ENCODE measurements at places on chromosomes 2 and 18. TPM values are rescaled to one million over a fixed set of nuclear protein-coding genes. Genes with fewer than 3 reads are reported as not detected.
A peak's percentile ranks its signal among the peaks of the same experiment; 100 is the strongest.

The PEX13 gene
- total RNA-seq, result 25.0 TPM

The SERPINB12 gene
- not detected for total RNA-seq

DNA sequence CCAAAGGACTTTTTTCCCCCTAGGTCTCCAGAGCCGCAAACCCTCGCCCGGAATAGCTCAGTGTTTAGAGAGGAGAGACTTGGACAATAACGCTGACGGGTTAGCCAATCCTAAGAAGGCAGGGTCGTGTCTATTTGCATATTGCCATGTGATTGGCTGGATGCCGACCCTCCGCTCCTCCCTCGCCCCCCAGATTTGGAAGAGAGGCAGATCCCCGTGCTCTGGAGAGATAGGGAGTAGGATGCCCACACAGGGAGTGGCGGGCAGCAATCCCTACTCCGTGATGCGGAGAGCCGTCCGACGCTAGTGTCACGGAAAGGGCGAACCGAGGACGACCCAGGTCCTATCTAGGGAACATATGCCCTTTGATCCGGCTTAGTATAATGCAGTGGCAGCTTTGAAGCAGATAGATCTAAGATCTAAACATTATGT lies 1.4 kb downstream of the WNT6 start:
- no peak overlapping the region for H3K4me3 ChIP-seq
- peak; percentile 24 for DNase-seq
- peaks cover 54% of the 10 kb centered on the region for H3K27me3 ChIP-seq

The TLX2 gene
- not detected for total RNA-seq

DNA sequence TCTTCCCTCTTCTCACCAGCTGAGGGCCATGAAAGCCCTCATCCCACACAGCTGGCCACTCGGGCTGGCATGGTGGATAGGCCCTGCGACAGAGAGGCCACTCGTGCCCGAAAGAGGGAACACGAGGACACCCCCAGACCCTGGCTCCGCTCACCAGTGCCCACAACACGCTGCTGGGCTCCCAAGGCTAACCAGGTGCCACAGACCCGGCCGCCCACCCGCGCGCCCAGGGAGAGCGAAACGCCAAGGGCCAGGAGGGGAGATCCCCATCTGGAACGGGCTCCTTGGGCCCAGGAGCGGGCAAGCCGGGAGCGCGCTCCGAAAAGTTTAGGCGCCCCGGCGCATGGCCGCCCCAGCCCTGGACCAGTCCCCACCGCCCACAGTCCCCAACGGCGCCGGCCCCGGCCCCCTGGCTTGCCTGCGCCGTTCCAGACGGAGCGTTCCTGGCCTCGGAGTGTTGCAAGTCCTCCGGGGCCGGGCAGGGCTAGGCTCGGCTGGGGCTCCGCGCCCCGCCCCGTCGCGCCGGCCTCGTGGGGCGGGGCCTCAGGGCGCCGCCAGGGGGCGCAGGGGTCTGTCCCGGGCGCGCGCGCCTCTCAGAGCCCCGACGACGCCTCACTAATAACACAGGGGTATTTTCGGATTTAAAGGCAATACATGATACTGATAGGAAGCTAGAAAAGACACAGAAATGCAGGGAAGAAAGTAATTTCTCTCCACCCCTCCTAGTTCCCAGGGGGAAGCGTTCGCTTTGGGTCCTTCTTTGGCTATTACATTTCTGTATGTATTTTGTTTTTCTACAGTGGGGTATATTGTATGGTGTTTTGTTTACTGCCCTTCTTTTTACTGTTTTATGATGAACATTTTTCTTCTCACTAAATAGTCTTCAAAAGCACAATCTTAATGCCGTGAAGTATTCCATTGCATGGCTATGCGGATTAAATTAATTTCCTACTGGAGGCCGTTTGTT lies at the start of gene TMBIM1:
TSS of gene TMBIM1 (minus strand) at position 456 of the 967 bp plus-strand sequence. CDS start 10,362 bp downstream, outside the sequence.
- peak within 1 kb of the TSS; percentile 87 for H3K4me3 ChIP-seq
- no peak for DNase-seq
- no peaks in the 10 kb centered on the region for H3K27me3 ChIP-seq
- peak within 1 kb of the TSS; percentile 90 for H3K27ac ChIP-seq
- peaks cover 57% of the 10 kb centered on the region for H3K4me1 ChIP-seq

DNA sequence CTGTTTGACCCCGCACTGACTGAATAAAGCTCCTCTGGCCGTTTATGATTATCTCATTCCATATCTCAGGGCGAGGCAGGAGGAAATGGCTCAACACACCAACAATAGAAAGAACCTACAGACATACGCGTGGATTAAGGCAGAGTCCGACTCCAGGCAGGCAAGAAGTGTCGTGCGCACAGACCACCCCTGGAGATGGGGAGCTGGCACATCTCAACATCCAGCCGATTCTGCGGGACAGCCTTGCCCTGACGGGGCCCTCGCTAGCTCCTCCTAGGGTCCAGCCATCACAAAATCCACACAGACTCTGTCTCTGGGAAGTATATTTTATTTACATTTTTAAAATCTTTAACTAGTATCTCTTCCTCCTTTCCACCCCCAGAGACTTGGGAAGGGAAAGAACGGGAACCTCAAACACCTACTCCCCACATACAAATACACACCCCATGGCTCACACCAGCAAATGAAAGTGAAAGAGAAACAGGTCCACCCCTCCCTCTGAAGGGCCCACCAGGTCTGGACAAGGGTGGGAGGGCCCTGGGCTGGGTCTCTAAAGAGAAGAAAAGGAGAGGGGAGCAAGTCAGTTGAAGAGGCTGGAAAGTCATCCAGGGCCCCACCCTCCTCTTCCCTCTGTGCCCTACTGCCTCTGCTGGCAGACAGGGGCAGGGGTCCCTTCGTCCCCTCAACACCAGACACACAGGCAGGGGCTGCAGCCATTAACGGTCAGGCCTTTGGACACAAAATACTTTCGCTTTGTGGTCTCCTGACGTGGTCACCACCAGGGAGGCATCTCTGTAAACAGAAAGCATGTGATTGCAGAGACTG lies 3.2 kb downstream of the GPBAR1 start:
- no peak overlapping the region for H3K4me3 ChIP-seq
- H3K4me1 ChIP-seq, result peaks cover 27% of the 10 kb centered on the region
- H3K27me3 ChIP-seq, result no peaks in the 10 kb centered on the region
- no peak overlapping the region for H3K27ac ChIP-seq
- DNase-seq, result peak; percentile 49

All from chondrocyte (in vitro differentiated cells).